Smooth muscle cell of the umbilical artery (primary cell): ENCODE measurements at places on chromosomes 13 and 19. TPM values are rescaled to one million over a fixed set of nuclear protein-coding genes. Genes with fewer than 3 reads are reported as not detected.

Gene ZNF577
- 9.1 and 14.0 TPM in 2 replicates for total RNA-seq

Gene PSG6
- total RNA-seq, result not detected in 2 replicates

Gene TMED1
- total RNA-seq, result 49.0 and 91.5 TPM in 2 replicates

Gene ZNF317
- 13.1 and 17.1 TPM in 2 replicates for total RNA-seq

Gene ZNF583
- 6.6 and 7.4 TPM in 2 replicates for total RNA-seq

Gene MTUS2
- total RNA-seq, result under 0.01 and 0.18 TPM in 2 replicates

Gene URI1
- 67.1 and 98.0 TPM in 2 replicates for total RNA-seq

Gene EPN1
- total RNA-seq, result 51.4 and 172 TPM in 2 replicates

Gene ALDH16A1
- 11.9 and 13.5 TPM in 2 replicates for total RNA-seq

Gene AZU1
- total RNA-seq, result not detected in 2 replicates

Gene FBXO27
- 3.3 and 6.4 TPM in 2 replicates for total RNA-seq
